ENCODE measurements at places on chromosomes 12 and 14.

GRCh38 chr12:22691319-22691718 is 66.3 kb downstream of the ETNK1 start:
- DNase-seq: no peak

- DNase-seq: peak; percentile 60
These were observed 99.0 kb downstream of the RTN1 start for GRCh38 chr14:59771577-59771976.

GRCh38 chr12:62331306-62331705 is 71.1 kb downstream of the USP15 start:
- DNase-seq: no peak

DNA sequence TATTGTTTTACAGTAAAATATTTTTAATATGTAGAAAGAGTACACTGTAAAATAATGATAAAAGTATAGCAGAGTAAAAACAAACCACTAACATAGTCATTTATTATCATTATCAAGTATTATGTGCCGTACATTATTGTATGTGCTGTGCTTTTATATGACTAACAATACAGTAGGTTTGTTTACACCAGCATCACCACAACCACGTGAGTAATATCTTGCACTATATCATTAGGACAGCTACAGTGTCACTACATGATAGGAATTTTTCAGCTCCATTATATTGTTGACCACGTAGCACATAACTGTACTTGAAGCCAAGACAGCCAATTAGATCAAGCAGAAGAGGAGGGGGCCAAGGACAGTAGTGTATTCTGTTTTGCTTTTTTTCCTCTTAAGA is 415.4 kb downstream of the RAD51B start:
- DNase-seq: no peak
